ENCODE measurements at places on chromosomes 3 and 15.

- no peak for DNase-seq
These were observed 556.1 kb upstream of the MDFIC2 start for GRCh38 chr3:70868561-70868960.

- no peak for DNase-seq
These were observed 5.8 kb downstream of the HEXA start for GRCh38 chr15:72369964-72370363.

DNA sequence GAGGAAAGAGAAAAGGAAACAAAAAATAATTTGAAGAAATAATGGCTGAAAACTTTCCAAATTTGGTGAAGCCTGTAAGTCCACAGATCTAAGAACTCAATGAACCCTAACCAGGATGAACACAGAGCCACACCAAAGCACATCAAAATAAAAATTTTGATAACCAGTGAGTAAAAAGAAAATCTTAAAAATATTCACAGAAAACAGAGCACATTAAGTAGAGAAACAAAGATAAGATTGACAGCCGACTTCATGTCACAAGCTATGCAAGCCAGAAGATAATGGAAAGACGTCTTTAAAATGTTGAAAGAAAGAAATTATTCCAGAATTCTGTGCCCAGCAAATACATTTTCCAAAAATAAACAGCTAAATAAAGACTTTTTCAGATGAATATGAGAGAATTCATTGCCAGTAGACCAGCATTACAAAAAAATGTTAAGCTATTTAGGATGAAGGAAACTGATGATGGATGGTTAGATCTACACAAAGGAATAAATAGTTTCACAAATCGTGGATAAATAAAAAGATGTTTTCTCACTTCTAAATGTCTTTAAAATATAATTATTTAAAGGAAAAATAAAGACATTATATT is 140.2 kb upstream of the SKOR1 start:
- peak; percentile 72 for DNase-seq

GRCh38 chr15:49430046-49430445 is 7.0 kb downstream of the FGF7 start:
- DNase-seq, result no peak

DNA sequence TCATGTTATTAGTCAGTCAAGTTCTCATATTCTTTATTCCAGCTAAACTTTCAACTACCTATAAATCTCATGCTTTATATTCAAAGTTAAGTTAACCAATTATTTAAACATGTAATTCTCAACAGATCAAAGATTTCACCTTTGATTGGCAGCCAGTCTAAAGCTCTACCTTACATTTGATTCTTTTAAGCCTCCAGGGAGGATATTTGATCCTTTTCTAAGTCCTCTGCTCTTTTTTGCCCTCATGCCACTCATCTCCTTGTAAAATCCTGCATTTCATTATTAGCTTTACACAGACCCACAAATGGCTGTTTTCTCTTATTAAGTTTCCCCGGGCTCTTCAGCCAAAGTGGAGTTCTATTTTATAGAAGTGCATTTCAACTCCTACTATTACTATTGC is 134.1 kb downstream of the NLGN1 start:
- DNase-seq, result no peak

- no peak for DNase-seq
These were observed 10.9 kb downstream of the STRIT1 start for GRCh38 chr3:155282385-155283091.

DNA sequence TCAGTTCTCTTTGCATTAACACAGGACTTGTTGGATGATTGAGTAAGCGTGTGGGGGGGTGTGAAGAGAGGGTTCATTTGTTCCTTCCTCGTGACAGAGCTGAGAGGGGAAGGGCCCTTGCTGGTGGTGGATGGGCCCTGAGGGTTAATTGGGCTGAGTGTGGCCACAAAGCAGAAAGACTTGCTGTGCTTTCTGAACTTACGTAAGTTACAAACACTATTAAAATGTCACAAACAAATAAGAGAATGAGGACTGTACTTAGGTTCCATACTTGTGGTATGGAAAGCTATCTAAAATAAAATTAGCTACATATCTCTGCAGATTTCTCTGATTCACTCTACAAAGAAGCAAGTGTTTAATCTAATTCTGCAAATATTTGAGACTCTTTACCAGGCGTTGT is 231.3 kb downstream of the LPP start:
- DNase-seq, result no peak

- no peak for DNase-seq
These were observed 27.5 kb upstream of the FAM81A start for GRCh38 chr15:59410391-59410896.

- DNase-seq, result no peak
These were observed 69.4 kb downstream of the ITPR1 start for GRCh38 chr3:4562595-4562994.

Measured in NCI-H1417 (cell line).